ENCODE measurements at places on chromosomes 11 and 22. TPM values are rescaled to one million over a fixed set of nuclear protein-coding genes. Genes with fewer than 3 reads are reported as not detected.

TUG1 gene
- total RNA-seq, result 100 TPM

KCNK4 gene
- total RNA-seq, result not detected

KRTAP5-2 gene
- not detected for total RNA-seq

ESAM gene
- total RNA-seq, result 0.97 TPM

EFCAB6 gene
- 0.19 TPM for total RNA-seq

MEI1 gene
- 52.5 TPM for total RNA-seq

GRCh38 chr11:117074119-117074518 lies 24.1 kb downstream of the SIK3 start:
- peaks cover 35% of the 10 kb centered on the region for H3K4me1 ChIP-seq
- H3K27me3 ChIP-seq, result no peaks in the 10 kb centered on the region
- no peak overlapping the region for H3K27ac ChIP-seq
- H3K36me3 ChIP-seq, result peaks cover 4% of the 10 kb centered on the region
- DNase-seq, result no peak

DNA sequence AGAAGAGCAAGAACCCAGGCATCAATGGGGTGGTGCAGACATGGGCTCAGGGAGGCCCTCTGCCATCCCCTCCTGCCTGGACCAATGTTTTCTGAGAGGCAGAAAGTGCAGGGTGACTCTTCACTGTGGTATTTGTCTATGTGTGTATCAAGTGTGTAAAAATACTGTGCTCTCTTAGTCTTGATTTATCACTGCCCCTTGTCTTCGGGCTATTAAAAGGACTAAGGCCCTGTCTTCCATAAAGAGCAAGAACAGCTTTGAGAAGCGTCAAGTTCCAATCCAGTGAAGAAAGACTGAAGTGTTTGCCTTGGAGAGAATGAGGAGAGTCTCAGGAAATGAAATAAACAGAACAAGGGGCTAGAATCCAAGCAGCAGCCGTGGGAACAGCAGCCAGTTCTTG lies 14.4 kb downstream of the PRSS23 start:
- no peak overlapping the region for H3K4me3 ChIP-seq
- DNase-seq, result no peak
- H3K36me3 ChIP-seq, result no peaks in the 10 kb centered on the region
- peaks cover 42% of the 10 kb centered on the region for H3K27me3 ChIP-seq

DNA sequence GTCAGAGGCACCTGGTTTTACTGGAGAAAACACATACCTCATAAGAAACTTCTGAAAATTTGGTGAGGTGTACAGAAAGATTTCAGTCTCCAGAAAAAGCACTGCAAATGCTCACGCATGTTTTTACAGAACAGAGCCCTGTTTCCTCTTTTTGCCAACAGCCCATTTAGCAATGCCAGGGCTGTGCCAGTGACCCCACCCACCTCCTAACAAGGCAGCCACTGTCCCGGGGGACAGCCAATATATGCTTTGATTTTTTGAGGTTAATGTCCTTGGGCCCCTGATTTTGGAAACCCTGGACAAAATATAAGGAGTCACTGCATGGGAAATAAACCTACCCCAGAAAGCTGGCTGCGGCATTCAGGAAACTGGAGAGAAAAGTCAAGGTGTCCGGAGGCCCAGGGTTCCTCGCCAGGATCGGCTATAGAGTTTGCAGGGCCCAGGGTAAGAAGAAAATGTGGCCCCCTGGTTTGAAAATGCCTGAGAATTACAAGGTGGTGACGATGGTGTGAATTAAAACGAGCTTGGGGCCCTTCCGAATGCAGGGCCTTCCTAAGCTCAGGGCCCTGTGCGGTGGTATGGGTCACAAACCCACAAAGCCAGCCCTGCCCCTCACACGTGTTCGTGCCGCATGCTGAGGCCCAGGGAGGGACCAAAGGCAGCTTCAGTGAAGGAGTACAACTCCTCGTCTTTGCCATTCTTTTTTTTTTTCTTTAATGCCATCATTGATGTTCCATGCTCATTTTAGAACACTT lies 71.1 kb upstream of the WNT7B start:
- H3K4me3 ChIP-seq, result no peak overlapping the region
- H3K27ac ChIP-seq, result no peak overlapping the region
- H3K36me3 ChIP-seq, result no peaks in the 10 kb centered on the region
- peak; percentile 15 for DNase-seq

GRCh38 chr11:65661599-65662246 lies 993 bp downstream of the RELA start:
- no peak for DNase-seq
- peaks cover 12% of the 10 kb centered on the region for H3K36me3 ChIP-seq
- peak overlapping the region; percentile 78 for H3K27ac ChIP-seq
- peak overlapping the region; percentile 85 for H3K4me3 ChIP-seq

- peaks cover 22% of the 10 kb centered on the region for H3K4me1 ChIP-seq
- H3K27me3 ChIP-seq, result no peaks in the 10 kb centered on the region
- no peak overlapping the region for H3K4me3 ChIP-seq
- no peak for DNase-seq
- peaks cover 7% of the 10 kb centered on the region for H3K36me3 ChIP-seq
- H3K27ac ChIP-seq, result no peak overlapping the region
Measured at GRCh38 chr11:199004-199581, 6.2 kb downstream of the SCGB1C1 start.

GRCh38 chr22:36206255-36206654 lies 4.6 kb upstream of the APOL4 start:
- peaks cover 8% of the 10 kb centered on the region for H3K36me3 ChIP-seq
- H3K4me3 ChIP-seq, result no peak overlapping the region
- no peak for DNase-seq

DNA sequence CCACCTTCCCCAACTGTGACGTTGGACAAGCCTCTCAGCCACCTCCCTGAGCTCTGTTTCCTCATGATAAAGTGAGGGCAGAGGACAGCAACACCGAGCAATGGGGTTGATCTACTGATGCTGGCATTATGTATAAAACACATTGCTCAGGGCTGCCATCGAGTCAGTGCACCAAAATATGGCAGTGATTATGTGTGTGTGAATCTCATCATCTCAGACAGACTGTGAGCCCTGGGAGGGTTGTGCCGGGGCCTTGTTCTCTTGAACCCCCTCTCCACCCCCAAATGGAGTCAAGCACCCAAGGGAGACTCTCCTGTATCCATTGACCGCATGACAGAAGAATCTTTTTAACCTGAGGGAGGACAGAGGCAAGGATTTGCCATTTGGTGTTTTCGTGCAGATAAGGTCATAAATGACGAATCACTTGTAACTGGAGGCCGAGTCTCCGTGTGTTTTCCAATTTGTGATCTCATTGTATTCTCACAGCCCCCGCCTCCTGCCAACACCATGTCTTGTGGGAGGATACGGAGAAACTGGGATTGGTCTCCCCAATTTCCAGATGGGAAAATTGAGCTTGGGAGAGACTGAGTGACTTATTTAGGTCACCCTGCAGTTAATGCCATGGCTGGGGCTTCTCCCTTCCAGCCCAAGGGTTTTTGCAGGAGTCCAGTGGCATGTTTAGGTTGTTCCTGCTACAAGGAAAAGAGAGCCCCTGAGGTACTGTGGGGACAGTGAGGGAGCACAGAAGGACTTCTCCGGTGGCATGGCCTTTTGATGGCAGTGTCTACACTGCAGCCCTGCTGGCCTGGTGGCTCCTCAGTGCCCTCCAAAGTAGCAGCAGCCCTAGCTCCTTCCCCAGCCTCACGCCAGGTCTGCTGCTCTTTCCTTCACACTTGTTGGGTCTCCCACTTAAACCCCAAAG lies 52.4 kb downstream of the CHRDL2 start:
- H3K27me3 ChIP-seq, result peaks cover 9% of the 10 kb centered on the region
- DNase-seq, result no peak
- peaks cover 3% of the 10 kb centered on the region for H3K4me1 ChIP-seq
- no peak overlapping the region for H3K27ac ChIP-seq
- no peaks in the 10 kb centered on the region for H3K36me3 ChIP-seq
- no peak overlapping the region for H3K4me3 ChIP-seq

DNA sequence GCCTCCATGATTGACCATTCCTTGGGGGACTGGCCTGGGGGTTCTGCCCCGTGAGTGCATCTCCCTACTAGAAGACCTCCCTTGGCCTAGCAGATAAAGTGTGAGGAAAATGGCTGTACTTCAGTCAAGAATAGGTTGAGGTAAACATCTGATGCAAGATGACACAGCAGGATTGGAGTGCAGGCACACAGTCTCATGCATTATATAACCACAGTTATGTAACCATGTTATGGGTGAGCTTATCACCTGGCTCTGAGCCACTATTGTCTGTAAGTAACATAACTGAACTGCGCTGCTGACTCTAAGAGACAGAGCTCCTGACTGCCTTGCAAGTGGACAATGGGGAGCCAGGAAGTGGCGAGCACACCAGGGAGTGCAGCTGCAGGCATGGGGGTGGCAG lies 378.7 kb upstream of the ANO5 start:
- no peak overlapping the region for H3K27ac ChIP-seq
- no peak for DNase-seq
- H3K27me3 ChIP-seq, result no peaks in the 10 kb centered on the region
- H3K4me1 ChIP-seq, result no peaks in the 10 kb centered on the region
- H3K36me3 ChIP-seq, result no peaks in the 10 kb centered on the region

DNA sequence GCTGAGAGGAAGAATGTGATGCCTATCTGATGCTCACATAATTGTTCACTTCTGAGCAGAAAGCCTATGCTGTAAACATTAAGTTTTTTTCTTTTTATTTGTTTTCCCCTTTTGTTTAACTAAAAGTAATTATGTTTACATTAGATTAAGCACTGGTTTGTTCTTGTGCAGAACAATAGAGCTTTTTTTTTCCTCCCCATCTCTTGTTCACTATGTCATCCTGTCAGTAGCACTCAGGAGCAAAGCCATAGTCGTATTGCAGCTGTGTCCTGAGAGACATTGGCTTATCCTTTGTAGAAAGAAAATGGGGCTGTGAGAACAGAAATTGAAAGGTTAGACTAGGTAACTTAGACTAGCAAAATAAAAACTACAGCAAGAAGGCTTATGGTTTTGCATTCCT lies 301.8 kb upstream of the RAG2 start:
- no peaks in the 10 kb centered on the region for H3K27me3 ChIP-seq
- DNase-seq, result no peak
- H3K36me3 ChIP-seq, result no peaks in the 10 kb centered on the region
- H3K27ac ChIP-seq, result no peak overlapping the region
- no peak overlapping the region for H3K4me3 ChIP-seq

DNA sequence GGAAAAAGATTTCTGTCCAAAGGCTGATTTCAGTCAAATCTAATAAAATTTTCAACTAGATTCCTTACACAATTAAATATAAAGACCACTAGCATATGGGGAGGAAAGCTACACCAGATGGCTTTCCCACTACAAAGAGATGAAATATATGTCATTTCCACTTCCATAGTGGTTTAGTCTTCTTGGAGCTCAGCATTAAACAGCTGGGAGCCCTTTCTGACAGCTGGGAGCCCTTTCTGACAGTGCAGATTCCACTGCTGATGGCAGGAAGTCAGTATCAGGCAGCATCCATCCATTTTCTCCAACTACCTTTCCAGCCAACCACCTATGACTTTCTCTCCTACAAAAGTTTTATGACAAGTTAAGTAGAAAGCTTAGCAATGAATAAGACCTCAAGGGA lies 177.9 kb downstream of the RRAS2 start:
- peaks cover 3% of the 10 kb centered on the region for H3K4me1 ChIP-seq
- H3K27ac ChIP-seq, result no peak overlapping the region
- H3K27me3 ChIP-seq, result peaks cover 3% of the 10 kb centered on the region
- peaks cover 1% of the 10 kb centered on the region for H3K36me3 ChIP-seq
- DNase-seq, result no peak

DNA sequence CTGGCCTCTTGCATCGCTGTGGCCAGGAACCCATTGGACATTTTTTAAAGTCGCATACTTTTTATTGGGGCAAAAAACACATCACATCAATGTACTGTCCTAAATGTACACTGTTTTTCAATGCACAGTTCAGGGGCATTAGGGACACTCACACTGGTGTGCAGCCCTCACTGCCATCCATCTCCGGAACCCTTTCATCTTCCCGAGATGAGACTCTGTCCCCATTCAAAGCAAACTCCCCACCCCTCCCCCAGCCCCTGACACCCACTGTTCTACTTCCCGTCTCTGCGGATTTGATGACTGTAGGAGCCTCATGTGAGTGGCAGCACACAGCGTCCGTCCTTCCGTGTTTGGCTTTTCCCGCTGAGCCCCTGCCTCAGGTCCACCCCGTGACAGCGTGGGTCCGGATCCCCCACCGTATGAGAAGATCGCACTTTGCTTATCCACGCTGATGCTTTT lies 41.8 kb upstream of the TH start:
- DNase-seq, result peak; percentile 41
- peak overlapping the region; percentile 64 for H3K4me3 ChIP-seq
- peaks cover 3% of the 10 kb centered on the region for H3K27me3 ChIP-seq
- no peaks in the 10 kb centered on the region for H3K36me3 ChIP-seq
- peaks cover 10% of the 10 kb centered on the region for H3K4me1 ChIP-seq

DNA sequence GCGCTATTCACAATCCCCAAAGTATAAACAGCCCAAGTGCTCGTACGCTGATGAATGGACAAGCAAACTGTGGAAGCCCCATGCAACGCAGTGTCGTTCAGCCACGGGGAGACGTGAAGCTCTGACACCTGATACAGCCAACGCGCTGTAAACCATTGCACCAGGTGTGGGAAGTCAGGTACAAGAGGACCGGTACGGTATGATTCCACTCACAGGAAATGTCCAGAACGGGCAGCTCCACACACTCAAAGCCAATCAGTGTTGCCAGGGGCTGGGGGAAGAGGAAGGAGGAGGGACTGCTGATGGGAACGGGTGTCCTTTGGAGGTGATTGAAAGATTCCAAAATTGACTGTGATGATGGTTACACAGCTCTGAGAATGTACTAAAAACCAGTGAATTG lies 64.5 kb downstream of the BRD1 start:
- DNase-seq, result peak; percentile 18
- no peak overlapping the region for H3K27ac ChIP-seq
- no peak overlapping the region for H3K4me3 ChIP-seq
- H3K36me3 ChIP-seq, result no peaks in the 10 kb centered on the region

- no peak overlapping the region for H3K27ac ChIP-seq
- no peaks in the 10 kb centered on the region for H3K4me1 ChIP-seq
- no peaks in the 10 kb centered on the region for H3K27me3 ChIP-seq
- no peak overlapping the region for H3K4me3 ChIP-seq
- H3K36me3 ChIP-seq, result no peaks in the 10 kb centered on the region
- DNase-seq, result no peak
Measured at GRCh38 chr11:57072640-57073039, 83.9 kb downstream of the OR5AK2 start.

- peaks cover 4% of the 10 kb centered on the region for H3K4me1 ChIP-seq
- peak; percentile 67 for DNase-seq
- peak within 1 kb of the TSS; percentile 52 for H3K4me3 ChIP-seq
- H3K27me3 ChIP-seq, result peaks cover 40% of the 10 kb centered on the region
Measured at GRCh38 chr11:73218106-73218829, at the start of gene P2RY2. P2RY2 (plus strand) TSS chr11:73218281; CDS start chr11:73234160, 15,879 bp downstream.

DNA sequence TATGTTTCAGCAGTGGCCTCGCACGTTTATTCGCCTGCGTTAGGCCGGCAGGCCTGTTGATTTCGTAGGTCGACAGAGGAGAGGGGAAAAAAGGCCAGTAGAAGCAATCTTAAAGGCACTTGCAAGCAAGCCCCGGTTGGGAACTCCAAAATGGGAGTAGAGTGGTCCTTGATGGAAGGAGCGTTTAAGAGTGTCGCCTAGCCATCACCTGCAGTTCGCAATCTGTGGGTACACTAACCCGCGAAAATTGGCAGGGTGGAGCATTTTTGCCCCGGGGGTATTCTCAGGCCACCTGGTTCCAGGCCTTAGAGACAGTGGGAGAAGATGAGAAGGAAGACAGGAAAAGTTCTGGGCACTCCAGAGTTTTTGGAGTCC lies 1.1 kb downstream of the EWSR1 start:
- H3K4me3 ChIP-seq, result peak overlapping the region; percentile 86
- peak overlapping the region; percentile 93 for H3K27ac ChIP-seq
- DNase-seq, result no peak
- peaks cover 44% of the 10 kb centered on the region for H3K36me3 ChIP-seq

GRCh38 chr11:120952461-120953434 lies 71.2 kb upstream of the TBCEL start:
- H3K4me1 ChIP-seq, result peaks cover 12% of the 10 kb centered on the region
- DNase-seq, result peak; percentile 71
- peaks cover 22% of the 10 kb centered on the region for H3K27me3 ChIP-seq
- H3K4me3 ChIP-seq, result peak overlapping the region; percentile 31
- peaks cover 2% of the 10 kb centered on the region for H3K36me3 ChIP-seq

Measured in activated naive CD8-positive, alpha-beta T cell treated with anti-CD3 and anti-CD28 coated beads, Interleukin-2, amount 10 ng/mL, durations not matched to agents 7 days and 5 days (primary cell).